ENCODE measurements at places on chromosomes 7 and 10.

DNA sequence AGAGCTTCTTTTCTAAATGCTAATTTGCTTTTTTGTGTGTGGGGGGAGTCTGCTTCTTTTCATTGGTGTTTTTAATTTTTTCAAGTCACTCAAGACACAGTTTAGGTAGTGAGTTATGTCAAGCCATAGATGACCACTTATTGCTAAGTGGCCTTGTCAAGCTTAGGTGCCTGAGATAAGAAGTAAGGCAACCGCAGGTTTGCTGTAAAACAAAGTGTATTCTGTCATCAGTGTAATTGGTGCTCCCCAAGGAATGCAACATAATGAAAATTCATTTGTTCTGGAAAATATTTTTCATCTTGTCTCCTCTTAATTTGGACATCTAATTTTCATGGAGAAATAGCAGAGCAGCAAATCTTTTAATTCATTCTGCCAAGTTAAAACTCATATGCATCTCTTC lies 249.6 kb downstream of the EXOC4 start:
- no peak for DNase-seq

DNA sequence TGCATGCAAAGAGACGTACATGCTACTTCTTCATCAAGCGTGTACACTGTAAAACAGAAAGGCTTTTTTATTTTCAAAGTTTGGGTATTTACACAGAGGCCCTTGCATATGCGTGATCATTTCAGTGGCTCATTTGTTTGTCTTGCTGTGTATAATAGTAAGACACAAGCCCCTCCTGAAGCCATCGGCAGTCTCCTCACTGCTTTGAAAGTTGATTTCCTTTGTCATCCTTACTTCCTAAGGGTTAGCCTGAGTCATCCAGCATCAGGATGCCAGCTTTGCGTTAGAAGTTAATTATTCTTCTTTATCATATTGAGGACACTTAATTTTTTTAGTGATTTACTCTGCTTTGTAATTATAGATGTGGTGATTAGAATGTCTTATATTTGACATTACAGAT lies 72.5 kb upstream of the CTBP2 start:
- DNase-seq = no peak

DNA sequence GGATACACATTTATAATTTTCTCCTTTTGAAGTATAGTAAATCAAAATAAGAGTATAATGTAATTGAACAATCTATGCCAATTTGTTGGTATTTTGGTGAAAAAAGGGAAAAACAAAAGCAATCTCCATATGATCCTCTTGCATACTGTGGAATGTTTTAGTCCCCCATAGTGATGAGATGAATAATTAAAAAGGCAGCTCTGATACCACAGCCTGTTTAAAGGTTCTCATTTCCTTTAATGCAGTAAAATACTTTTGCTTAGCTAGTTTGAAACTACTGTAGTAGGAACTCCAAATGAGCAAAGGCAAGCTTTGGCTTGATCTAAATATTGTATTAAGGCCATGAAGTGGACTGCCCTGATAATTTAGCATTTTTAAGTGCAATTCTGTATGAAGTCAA lies 77.6 kb downstream of the VTI1A start:
- no peak for DNase-seq

DNA sequence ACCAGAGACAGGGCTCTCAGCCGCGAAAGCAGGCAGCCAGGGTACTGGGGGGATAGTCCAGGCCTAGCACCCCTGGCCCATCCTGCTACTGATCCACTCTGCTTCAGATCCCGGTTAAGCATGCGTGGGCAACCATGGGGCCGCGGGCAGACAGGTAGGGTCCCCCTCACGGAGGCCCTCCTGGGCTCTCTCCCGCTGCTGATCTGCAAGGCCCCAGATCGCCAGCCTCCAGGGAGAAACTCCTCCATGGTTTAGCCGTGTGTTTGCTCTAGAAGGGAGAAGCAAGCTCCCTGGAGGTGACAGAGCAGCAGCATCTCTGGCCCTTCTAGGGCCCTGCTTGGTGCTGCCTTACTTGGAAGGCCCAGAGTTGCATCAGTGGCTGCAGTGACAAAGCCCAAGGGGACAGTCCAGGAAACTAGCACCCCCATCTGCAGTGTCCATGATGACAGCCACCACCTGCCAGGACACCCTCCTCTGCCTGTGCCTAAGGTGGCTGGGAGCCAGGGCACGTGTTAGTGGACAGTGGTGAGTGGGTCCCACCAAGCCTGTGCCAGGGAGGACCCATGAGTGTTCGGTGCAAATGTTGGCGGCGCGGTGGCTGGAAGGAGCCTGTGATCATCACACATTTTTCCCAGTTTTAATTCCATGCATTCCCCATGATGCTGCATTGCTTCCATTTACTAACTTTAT lies 29.2 kb downstream of the CALML5 start:
- DNase-seq = no peak

DNA sequence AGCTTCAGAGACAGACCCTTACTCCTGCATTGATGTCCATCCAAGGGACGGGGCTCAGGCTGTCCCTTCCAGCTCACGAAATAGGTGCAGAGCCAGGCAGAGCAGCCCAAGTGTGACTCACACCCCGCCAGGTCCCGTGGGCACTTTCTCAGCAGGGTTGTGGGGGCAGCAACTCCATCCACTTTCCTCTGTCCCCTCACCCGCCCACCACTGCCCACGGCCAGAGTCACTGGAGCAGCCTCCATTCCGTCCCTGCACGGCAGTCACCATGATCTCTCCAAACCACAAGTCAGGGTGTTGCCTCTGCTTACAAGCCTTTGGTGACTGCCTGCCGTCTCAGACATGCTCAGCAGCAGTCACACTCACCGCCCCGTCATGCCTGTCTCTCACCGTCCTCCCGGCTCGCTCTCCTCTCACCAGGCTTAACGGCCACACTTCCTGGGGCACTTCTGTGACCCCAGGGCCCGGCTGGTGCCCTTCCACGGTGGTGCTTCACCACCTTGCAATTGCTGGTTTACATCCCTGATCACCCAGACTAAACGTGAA lies 39.3 kb downstream of the CALML3 start:
- peak; percentile 24 for DNase-seq

Measured in activated naive CD8-positive, alpha-beta T cell treated with anti-CD3 and anti-CD28 coated beads, Interleukin-2, amount 50 U/mL, for 24 hours (primary cell).